ENCODE measurements at places on chromosomes 6 and 20.
A peak's percentile ranks its signal among the peaks of the same experiment; 100 is the strongest.

GRCh38 chr6:31771992-31772358 is 5.2 kb downstream of the VWA7 start:
- DNase-seq = peak; percentile 44

- no peak for DNase-seq
These were observed 252.3 kb upstream of the TBX18 start for GRCh38 chr6:85016726-85017125.

GRCh38 chr20:57959589-57959988 is 249.8 kb upstream of the PMEPA1 start:
- DNase-seq = no peak

GRCh38 chr20:58871533-58872102 is 19.1 kb downstream of the GNAS start:
- no peak for DNase-seq

GRCh38 chr20:6818033-6818808 is 50.7 kb downstream of the BMP2 start:
- peak; percentile 3 for DNase-seq

DNA sequence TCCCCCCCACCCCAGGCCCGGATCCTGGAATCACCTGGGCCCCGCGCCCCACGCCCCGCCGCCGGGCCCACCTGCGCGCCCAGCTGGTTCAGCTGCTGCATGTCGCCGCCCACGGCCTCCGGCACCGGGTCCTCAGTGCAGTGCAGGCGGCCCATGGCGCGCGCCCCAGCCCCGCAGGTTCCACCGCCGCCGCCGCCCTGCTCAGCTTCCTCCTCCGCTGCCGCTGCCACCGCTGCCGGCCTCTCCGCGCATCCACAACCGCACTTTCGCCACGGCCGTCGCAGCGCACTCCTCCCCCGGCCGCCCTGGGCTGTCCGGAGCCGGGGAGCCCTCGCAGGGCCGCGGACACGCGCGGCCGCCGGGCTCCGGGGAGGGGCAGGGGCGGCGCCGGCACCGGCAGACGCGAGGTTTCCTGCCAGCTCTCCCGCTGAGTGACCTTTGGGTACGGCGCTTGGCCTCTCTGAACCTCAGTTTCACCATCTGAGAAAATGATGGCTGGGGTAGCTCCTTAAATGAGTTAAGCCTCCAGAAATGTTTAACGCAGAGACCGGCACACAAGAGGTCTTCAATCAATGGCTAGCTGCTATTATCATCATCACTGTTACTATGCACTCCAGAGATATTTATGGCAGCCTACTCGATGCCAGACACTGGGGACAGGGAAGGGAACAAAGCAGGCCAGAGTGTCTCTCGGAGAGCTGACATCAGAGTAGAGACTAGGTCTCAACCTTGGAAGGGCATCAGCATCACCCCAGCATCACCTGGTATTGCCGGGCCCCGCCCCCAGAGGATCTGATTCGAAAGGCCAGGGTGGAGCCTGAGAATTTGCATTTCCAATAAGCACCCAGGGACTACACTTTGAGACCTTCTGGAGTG is at the start of gene COMMD7:
TSS of gene COMMD7 (minus strand) at position 231 of the 876 bp plus-strand sequence. CDS start at position 155, 76 bp downstream.
- peak; percentile 38 for DNase-seq

- no peak for DNase-seq
These were observed 31.8 kb upstream of the RSPO4 start for GRCh38 chr20:1033751-1034414.

DNA sequence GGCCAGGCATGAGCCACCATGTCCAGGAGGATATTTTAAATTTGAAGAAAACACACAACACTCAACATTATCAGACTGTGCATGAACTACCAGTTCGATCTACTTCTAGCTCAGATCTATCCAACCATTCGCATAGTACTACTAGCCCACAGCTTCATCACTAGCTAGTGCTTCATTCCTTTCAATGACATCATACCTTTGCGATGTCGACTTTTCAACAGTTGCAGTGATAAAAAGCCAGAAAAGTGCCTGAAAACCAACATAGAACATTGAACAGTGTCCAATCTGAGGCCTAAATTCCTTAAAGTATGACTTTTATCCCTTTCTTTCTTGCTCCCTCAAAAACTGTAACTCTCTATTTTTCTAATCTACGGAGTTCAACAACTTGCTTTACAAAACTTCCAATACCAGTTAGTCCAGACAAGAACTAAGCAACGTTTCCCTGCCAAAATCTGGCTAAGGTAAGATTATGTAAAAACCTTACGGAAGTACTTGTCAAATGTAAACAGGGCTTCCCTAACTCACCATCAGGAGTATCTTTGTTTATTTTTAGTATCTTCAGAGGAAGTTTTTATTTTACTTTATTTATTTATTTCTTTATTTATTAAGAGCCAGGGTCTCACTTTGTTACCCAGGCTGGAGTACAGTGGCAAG is 434.0 kb upstream of the JARID2 start:
- peak; percentile 92 for DNase-seq

GRCh38 chr6:119076173-119076572 is 2.3 kb downstream of the FAM184A start:
- DNase-seq = no peak

DNA sequence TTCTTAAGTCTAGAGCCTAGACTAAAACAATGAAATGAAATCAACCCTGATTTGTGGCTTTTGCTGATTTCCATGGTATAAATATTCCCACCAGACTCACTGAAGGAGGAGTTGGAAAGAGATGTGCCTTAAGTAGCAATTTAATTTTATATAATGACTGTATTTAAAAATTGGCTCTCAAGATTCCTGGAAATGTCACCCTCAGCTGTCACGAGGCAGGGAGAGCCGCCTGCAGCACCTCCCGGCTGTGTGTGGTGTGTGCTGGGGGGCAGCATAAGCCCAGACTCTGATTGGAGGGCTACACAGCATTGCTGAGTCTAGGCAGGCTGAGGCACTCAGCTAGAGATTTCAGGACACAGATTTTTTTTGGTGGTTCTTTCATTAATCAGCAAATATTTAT is 40.6 kb upstream of the TMEM181 start:
- DNase-seq = no peak

GRCh38 chr6:118748311-118749062 is 97.1 kb upstream of the CEP85L start:
- DNase-seq = peak; percentile 62

DNA sequence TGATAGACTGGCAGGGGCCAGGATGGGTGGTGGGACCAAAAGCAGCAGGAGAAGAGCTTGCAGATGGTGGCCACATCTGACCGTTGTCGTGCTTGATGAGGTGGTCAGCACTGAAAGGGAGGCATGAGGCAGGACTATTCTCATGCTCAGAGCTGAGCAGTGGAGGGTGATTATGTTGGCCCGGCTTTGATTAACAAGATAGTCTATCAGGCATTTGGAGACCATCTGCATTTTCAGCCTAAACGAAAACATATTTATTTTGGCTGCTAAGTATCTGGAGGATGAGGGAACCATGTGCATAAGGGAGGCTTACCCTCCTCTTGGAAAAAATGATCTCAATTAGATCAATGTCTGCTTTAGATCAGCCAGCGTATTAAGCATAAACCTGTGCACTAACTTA is 141.6 kb upstream of the KCNK16 start:
- DNase-seq = no peak

DNA sequence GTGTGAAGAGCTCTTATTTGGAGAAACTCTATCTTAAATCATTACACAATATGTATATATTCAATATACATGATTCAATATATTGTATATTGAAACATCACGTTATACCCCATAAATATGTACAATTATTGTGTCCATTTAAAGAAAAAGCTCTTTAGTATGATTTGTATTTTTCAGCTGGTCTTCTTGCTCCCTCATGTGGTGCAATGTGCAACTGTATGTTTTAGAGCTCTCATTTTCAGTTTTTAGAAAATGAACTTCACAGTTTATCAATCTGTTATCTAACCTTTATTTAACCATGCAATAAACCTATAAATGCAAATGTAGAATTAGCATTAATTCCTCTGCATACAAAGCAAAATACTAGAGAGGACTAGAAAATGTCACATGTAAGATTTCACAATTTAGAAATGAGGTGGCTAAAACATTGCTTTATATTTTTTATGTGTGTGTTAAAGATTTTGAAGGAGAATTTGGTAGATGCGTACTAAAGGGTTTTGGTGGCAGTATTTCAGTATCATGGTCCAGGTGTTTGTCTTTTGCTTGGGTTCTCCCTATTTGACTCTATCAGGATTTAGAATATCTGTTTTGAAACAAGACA is 167.1 kb downstream of the PHF3 start:
- DNase-seq = peak; percentile 42

DNA sequence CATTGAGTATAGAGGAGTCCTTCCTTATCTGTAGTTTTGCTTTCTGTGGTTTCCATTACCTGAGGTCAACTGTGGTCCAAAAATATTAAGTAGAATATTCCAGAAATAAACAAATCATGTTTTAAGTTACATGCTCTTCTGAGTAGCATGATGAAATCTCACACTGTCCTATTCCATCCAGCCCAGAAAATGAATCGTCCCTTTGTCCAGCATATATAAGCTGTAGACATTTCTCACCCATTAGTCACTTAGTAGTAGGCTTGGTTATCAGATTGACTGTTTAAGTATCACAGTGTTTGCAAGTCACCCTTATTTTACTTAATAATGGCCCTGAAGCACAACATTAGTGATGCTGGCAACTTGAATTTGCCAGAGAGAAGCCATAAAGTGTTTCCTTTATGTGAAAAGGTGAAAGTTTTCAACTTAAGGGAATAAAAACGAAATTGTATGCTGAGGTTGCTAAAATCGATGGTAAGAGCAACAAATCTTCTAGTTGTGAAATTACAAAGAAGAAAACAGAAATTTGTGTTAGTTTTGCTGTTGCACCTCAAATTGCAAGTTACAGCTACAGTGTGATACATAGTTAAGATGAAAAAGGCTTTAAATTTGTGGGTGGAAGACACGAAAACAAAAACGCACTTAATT is 198.6 kb upstream of the SIM1 start:
- peak; percentile 88 for DNase-seq

DNA sequence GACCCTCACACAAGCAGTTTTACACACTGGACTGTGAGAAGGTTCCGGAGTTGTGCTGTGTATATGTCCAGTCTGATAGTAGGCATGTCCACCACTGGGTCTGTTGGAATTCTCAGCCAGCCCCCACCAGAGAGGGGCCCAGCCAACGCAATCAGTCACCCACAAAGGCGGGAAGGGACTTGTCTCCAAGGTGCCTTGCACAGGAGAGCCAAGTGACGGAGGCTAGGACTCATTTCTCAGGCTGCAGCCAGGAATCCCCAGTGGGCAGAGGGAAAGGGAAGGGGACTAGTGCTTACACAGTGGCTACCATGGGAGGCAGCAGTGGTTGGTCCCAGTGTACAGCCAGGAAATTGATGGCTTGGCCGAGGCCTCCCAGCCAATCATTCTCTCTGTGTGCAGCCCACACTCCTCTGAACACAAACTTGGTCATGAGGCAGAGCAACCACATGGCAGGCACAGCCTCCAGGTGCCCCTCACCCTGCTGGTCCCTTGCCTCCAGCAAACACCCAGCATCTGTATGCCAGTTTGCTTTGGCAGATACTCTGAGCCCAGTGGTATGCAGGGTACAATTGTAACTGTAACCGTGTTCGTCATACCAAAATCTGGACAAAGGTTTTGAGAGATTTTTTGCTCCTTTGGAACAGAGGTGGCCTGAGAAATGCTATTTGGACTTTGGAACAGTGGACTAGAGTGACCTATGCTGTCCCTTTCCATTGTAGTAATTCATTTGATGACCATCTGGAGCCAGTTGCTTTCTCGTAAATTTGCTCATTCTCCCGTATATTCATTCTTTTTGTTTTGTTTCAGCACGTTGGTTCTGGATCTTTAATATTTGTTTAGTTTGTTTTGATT is 72.9 kb upstream of the MYL9 start:
- no peak for DNase-seq

DNA sequence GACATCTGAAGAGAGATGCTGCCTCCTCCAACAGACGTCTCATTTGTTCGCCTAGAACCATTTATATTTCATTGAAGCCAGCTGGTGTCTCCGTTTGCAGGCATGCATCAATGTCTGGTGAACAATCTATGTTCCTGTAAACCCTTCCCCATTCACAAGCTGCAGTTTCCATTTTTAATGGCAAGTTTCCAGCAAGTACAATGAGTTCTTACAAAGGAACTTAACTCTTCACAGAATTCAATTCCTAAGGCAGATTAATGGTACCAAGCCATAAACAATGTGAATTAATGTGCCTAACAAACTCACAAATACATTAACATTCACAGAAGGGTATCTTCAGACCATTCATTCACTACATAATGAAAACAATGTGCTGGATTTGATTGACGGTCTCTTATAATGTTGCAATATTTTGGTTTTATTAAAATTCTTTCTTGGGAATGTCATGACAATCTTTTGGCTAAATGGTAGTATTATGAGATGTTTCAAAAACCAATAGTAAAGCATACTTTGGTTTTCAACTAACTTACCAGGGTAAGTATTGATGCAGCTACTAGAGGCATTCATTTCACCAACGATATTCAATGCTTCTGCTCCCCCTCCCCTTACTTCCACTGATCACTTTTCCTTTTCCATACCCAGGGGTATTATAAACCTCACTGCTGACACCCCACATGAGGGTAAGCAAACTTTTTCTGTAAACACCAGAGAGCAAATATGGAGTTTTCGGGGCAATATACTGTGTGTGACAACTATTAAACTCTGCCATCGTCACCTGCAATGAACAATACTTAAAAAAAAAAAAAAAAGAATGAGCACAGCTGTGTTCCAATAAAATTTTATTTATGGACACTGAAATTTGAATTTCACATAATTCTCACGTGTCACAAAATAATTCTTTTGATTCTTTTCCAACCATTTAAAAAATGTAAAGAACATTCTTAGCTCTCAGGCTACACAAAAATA is 4.2 kb downstream of the AKIRIN2 start:
- peak; percentile 98 for DNase-seq

DNA sequence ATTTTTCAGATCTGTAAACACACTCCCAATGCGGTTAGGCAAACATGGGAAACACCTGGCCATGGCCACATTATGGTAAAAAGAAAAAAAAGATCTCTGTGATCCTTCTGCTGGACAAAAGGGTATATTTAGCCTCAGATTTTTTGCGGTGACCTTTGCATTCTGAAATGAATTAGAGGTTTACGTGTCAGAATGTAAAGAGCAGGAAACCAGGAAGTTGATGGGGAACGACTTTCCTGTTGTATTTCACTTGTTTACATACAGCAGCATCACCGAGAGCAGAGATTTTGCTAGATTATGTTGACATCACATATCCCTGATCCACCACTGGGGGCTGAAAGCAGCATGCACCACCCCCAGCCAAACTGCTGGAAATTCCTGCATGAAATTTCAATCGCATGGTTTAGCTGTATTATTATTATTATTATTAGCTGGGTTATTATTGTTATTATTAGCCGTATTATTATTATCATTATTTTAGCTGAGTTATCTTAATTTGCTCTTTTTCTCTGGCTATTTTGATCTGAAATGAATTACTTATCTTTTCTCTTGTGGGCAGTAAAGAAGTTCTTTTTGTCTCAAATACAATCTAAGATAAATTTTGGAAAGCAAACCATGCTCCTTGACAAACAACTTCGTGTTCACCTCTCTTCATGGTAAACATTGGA is 189.4 kb downstream of the ZFP64 start:
- peak; percentile 54 for DNase-seq

GRCh38 chr6:137866200-137866913 is 702 bp upstream of the TNFAIP3 start:
- no peak for DNase-seq

All from fibroblast of upper back skin (primary cell).